ENCODE measurements at places on chromosomes 2 and 18.

DNA sequence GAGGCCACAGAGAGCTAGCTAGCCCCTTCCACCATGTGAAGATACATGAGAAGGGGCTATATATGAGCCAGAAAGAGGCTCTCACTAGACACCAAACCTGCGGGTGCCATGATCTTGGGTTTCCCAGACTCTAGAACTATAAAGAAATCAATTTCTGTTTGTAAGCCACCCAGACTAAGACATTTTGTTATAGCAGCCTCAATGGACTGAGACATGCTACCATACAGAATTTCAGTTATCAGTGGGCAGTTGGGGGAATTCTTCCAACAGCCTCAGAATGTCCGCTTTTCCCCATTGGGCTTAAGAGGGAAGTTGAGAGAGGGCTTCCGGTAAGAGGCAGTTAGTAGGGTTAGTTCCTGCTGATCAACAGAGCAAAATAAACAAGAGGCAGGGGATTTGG lies 39.2 kb downstream of the TNP1 start:
- no peak for DNase-seq

DNA sequence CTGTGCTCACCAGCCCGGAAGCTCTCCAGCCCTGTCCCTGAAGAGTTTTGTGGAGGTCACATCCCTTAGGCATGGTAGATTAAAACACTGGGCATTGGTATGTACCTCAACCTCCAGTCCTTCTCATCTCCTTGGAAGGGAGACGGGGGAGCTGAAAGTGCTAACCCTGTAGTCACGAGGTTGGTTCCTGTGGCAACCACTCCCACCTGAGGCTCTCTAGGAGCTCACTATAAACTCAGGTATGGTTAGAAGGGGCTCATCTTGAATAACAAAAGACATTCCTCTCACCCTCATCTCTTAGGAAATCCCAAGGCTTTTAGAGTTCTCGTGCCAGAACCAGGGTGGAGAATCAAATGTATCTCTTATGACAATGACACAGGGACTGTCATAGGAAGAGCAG lies 43.0 kb upstream of the MGAT4A start:
- DNase-seq: no peak

DNA sequence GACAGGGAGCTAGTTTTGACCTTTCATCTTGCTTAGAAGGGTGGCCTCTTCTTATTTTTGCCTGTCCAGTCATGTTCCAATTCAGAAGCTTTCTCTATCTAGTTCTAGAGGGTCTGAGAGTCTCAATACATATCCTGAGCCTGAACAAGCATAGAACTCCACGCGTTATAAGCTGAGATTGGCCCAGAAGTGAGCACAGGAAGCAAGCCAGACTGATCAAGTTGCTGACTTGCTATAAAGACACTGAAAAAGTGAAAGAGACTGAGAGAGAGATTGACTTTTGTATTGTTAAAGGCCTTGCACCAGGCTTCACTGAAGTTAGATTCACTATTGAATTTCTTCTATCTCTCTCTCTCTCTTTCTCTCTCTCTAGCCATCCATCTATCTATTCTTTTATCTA lies 142.7 kb upstream of the DOCK10 start:
- DNase-seq: no peak

- no peak for DNase-seq
Measured at GRCh38 chr18:24799176-24799575, 338.7 kb downstream of the HRH4 start.

DNA sequence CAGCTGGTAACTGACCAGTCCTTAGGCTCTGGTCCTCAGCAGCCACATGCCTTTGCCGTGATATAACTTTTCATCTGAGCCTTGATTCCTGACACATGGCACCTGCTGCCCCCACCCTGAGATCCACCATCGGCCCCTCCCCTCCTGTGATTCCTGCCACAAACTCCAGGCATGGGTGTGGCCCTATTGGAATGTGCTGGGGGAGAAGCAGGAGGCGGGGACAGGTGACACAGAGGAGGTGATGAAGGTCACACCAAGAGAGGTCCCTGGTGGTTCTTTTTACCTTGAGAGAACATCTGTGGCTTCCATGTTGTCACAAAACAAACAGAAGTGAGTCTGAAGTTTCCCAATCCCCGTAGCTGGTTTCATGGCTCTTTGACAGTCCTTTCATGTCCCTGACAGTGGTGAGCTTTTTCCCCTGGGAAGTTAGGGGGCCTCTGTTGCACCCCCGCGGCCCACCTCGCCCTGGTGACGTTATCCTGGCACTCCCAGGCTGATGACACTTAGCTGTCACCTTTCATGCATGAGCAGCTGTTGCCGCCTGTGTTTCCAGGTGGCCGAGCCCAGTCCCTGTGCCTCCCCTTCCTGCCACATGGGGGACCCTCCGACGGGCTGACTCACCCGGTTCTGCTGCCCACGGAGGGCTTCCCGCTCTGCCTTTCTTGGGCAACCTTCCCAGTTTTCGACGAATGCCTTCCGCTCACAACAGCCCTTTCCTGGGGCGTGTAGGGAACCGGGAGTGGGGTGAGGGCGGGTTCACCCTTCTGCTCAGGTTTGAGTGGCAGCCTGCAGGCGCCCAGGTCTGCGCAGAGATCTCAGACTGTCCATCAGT lies 66.3 kb upstream of the GLI2 start:
- peak; percentile 72 for DNase-seq

DNA sequence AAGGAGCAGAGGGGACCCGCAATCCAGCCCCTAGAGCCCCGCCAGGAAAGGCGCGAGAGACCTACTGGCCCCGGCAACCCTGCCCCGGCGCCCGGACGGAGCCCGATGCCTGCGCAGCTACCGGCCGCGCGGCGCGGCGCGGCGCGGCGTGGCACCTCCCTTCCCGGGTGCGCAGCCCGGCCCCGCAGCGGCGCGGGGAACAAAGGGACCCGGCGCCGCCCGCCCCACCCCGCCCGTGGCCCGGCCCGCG lies 307 bp downstream of the CDH2 start:
- no peak for DNase-seq

- DNase-seq: no peak
Measured at GRCh38 chr18:618618-619017, 21.8 kb downstream of the CLUL1 start.

DNA sequence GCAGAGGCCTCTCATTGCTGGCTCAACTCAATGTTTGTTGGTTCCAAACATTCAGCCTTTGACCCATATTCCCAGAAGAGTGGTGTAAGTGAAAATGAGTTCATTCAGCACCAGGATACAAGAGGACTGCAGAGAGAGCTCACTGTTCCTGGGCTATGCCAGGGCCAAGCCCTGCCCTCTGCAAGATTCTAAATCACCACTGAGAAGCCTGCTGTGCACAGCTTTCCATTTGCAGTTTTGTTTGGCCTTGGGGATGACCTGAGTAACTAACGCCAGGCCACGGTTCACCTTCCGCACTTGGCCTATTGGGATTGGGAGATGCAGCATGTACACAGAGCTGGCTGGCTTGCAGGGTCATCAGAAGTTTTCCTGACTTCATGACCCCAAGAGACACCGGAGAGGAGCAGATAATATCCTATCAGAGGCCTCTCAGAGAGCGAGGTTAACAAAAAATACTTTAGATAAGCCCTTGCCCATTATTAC lies 12.6 kb downstream of the GKN1 start:
- DNase-seq: no peak

DNA sequence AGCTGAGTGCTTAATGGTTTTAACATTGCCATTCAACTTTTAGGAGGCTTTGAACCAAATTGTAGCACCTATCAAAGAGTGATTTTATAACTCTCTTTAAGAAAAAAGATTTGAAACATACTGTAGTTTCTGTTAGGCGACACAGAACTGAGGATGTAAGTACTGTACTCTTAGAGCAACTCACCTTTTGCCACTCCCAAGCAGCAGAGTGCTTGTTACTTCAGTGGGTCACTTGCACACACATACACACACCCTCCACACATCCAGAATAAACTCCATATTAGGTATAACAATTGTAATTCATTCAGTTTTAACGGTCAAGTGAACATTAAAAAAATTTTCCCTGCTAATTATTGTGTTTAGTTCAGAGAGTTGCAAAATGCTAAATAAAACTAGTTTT lies 118.3 kb downstream of the CAMKMT start:
- no peak for DNase-seq

DNA sequence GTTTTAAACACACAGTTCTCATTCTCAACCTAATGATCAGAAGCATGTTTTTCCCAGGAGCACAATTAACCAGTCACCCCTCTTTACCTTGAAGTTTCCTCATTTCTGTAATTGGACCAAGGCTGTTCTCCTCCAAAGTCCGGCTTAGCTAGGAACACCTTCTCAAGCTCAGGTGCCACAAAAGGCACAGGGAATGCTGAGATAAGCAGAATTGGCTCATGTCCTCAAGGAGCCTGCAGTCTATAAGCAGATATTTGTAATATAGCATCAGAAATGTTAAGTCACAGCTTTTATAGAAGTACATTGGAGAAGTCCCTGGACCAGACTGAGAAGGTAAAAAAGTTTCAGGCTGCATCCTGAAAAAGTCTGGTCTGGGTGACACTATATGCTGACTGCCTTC lies 20.7 kb downstream of the OSR1 start:
- DNase-seq: no peak
